ENCODE measurements at places on chromosomes 2 and 18.

DNA sequence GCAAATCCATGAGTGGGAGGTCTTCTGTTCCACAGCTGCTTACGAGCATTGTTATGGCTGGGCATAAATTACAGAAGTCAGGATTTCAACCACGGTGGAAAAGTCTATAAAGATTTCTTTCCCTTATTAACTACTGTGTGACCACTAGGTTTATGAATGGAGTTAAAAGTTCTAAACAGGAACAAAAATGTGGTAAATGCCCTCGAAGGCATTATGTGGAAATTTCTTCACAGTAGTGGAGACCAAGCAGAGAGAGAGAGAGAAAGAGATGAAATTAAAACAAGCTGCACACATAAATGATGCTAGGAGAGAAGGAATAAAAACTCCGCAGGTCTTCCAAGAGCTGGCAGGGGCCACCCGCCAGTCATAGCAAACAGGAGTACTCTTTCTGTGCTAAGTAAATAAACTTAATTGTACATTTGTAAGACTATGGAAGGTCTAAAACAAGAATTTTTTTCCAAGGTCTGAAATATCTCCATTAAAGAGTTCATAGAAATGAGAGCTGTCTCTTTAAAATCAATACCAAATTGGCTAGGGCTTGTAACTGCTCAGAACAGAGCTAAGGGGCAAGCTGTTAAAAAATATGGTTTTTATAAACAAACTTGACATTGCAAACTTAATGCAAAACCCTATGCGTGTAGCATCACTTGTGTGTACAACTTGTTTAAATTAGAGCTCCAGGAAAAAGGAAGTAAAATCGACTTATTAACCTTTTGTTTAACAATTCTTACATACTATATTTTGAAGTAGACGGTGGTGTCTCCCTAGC, 438.2 kb downstream of the MEIS1 start:
- H3K27ac ChIP-seq, result no peak overlapping the region
- no peaks in the 10 kb centered on the region for H3K27me3 ChIP-seq
- H3K4me1 ChIP-seq, result no peaks in the 10 kb centered on the region
- no peaks in the 10 kb centered on the region for H3K36me3 ChIP-seq
- no peak for DNase-seq

- no peaks in the 10 kb centered on the region for H3K4me1 ChIP-seq
- H3K27ac ChIP-seq, result no peak overlapping the region
- no peaks in the 10 kb centered on the region for H3K27me3 ChIP-seq
Observed at GRCh38 chr18:73715210-73715670, 432.4 kb downstream of the FBXO15 start.

- H3K4me3 ChIP-seq, result peak overlapping the region; percentile 10
- no peaks in the 10 kb centered on the region for H3K36me3 ChIP-seq
Observed at GRCh38 chr2:68693951-68694350, 40.7 kb upstream of the ARHGAP25 start.

- DNase-seq, result no peak
- H3K4me1 ChIP-seq, result no peaks in the 10 kb centered on the region
- no peaks in the 10 kb centered on the region for H3K27me3 ChIP-seq
- no peak overlapping the region for H3K27ac ChIP-seq
Observed at GRCh38 chr2:134177351-134177931, 76.4 kb upstream of the MGAT5 start.

- H3K36me3 ChIP-seq, result no peaks in the 10 kb centered on the region
- H3K4me3 ChIP-seq, result no peak within 1 kb of the TSS
- H3K27ac ChIP-seq, result no peak within 1 kb of the TSS
- no peaks in the 10 kb centered on the region for H3K27me3 ChIP-seq
- no peaks in the 10 kb centered on the region for H3K4me1 ChIP-seq
Observed at GRCh38 chr2:223601932-223602666, at the start of gene SCG2. TSS of gene SCG2 (minus strand) at chr2:223602361. CDS start at chr2:223599282, 3,079 bp downstream.
